ENCODE measurements at places on chromosomes 5 and 9.

GRCh38 chr5:78004559-78004958 is 228.4 kb upstream of the TBCA start:
- DNase-seq, result no peak

GRCh38 chr5:67195406-67196275 is 958 bp downstream of the CD180 start:
- DNase-seq, result no peak

DNA sequence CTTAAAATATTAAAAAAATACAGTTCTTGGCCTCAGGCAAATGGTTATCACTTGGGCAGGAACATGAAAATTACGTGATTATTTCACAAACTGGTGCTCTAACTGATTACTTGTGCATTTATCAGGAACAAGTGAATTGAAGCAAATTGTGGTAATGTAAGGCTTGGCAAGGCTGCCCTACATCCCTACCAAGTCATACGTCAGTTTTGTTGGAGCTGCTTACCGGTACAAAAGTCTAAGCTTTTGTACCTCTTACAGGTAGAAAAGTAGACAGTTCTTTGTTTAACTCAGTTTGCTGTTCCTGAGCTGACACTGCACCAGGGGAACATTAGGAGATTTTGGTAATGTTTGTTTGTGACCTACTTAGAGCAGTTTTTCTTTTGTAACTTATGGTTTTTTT is 2.2 kb downstream of the G3BP1 start:
- no peak for DNase-seq

DNA sequence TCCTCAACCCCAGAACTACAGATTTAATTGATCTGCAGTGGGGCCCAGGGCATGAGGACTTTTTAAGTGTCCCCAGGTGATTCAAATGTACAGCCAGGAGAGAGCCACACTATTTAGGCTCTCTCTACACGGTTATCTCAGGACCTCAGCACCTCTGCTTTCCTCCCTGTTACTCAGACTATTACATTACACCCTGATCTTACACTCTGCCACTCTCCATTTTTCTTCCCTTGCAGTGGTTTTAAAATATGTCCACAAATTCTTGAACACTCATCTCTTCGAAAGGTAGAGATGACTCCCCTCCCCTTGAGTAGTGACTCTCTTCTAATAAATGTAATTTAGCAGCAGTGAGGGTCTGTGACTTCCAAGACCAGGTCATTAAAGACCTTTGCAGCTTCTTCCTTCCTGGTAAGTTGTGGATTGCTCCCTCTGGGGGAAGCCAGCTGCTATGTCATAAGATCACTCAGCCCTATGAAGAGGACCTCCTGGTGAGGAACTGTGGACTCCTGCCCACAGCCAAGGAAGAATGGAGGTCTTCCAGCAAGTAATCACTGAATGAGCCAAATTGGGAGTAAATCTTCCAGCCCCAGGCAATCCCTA is 87.5 kb upstream of the SSBP2 start:
- DNase-seq, result no peak

- no peak for DNase-seq
Measured at GRCh38 chr9:105245891-105246161, 1.4 kb downstream of the SLC44A1 start.

DNA sequence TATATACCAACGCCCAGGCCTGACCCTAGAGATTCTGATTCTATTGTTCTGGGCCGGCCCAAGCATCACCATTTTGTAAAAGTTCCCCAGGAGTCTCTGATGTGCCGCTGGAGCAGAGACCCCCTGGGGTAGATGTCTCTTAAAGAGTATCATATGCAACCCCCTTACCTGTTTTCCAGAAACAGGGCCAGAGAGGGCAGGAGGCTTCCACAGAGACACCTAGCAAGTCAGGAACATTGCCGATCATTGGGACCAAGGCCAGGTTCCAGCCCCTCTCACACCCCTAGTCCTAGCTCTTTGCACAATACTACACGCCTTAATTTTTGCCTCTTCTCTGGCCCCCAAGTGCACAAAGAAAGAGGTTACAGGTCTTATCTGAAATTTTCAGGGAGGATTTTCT is 63.8 kb downstream of the TMOD1 start:
- DNase-seq, result no peak

DNA sequence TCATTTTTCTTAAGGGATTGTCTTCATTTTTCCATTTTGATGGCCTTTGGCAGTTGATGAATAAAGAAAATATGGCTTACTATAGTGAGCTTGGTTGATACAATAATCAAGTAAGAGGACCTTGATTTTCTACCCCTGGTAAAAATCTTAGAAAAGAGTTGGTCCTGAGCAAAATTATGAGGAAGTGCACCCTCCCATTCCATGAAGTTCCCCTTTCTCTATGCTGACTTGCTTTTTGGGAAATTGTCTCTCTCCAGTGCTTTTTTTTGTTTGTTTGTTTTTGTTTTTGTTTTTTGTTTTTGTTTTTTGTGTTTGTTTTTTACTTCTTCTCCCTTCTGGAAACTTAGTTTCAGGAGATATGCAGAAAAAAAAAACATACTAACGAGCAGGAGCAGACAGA is 449.2 kb upstream of the ACTBL2 start:
- DNase-seq, result no peak

DNA sequence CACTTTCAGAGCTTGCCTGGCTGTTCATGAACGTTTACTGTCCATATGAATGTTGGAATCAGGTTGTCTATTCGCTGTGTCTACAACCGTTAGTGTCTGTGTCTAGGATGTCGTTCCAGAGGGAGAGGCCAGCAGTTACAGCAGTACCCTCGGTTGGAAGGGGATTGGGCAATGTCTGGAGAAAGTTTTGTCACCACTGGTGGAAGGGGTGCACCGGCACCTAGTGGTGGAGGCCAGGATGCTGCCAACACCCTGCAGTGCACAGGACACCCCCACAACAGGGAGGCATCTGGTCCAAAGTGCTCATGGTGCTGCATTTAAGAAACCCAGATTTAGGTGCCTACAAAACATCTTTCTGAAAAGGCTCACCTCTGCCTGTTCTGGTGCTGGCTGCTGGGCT is 220.7 kb downstream of the FANCC start:
- DNase-seq, result no peak

DNA sequence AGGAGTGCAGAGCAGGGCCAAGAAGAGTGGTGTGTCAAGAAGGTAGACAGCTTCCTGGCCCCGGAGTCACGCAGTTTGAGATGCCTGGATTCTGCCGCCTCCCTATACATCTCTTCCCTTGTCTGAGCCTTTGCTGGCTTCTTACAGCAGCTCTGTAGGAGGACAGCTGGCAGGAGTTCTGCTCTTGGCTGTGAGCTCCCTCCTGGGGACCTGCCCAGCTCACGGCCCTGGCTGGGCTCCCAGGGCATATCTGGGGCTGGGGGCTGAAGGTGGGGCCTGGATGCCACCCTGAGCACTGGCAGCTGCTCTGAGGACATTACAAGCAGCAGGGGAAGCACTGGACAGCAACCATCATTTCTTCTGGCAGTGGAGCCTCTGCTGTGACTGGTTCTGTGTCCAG is 786 bp upstream of the TSSK1B start:
- no peak for DNase-seq

DNA sequence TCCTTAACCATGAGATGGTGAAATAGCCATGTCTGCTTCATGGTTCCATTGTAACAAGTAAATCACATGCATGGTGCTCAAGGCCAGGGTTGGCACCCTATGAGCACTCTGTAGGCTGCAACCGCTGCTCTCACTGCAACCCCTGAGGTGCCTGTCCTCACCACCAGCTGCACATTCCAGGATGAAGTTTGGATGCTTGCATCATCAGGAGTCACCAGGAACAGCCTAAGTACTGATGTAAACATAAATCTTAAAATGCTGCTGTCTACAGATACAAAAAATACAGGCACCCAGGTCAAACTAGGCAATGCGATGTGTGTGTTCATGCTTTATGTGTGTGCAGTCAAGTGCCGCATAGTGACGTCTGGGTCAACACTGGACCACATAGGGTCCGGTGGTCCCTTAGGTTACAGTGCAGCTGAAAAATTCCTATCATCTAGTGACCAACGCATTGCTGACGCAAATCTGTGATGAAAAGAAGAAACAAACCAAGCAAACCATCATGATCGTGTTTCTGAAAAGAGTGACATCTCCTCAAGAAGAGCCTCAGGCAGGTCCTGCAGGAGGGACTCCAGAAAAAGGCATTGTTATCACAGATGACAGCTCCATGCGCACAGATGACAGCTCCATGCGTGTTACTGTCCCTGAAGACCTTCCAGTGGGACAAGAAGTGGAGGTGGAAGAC is 234.8 kb downstream of the AUH start:
- DNase-seq, result no peak

GRCh38 chr5:5270958-5271785 is 131.0 kb downstream of the ADAMTS16 start:
- DNase-seq, result no peak

- DNase-seq, result no peak
Measured at GRCh38 chr5:134794082-134794481, 35.5 kb downstream of the DDX46 start.

DNA sequence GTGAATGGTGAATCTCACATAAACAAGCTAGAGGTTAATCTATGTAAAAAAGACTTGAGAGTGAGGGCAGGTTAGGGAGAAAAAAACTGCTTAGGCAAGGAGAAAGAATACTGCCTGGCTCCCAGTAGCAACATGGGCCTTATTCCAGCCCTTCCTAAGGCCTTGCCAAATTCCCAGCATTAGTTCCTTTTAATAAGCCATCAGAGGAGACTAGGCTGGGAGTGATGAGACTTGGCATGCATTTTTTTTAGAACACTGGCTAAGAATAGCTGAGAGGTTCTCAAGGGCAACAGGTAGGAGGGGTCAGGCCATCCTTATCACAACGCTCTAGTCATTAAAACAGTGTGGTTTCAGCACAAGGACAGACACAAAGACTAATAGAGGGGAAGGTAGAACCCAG is 20.9 kb upstream of the ZBTB43 start:
- DNase-seq, result no peak

DNA sequence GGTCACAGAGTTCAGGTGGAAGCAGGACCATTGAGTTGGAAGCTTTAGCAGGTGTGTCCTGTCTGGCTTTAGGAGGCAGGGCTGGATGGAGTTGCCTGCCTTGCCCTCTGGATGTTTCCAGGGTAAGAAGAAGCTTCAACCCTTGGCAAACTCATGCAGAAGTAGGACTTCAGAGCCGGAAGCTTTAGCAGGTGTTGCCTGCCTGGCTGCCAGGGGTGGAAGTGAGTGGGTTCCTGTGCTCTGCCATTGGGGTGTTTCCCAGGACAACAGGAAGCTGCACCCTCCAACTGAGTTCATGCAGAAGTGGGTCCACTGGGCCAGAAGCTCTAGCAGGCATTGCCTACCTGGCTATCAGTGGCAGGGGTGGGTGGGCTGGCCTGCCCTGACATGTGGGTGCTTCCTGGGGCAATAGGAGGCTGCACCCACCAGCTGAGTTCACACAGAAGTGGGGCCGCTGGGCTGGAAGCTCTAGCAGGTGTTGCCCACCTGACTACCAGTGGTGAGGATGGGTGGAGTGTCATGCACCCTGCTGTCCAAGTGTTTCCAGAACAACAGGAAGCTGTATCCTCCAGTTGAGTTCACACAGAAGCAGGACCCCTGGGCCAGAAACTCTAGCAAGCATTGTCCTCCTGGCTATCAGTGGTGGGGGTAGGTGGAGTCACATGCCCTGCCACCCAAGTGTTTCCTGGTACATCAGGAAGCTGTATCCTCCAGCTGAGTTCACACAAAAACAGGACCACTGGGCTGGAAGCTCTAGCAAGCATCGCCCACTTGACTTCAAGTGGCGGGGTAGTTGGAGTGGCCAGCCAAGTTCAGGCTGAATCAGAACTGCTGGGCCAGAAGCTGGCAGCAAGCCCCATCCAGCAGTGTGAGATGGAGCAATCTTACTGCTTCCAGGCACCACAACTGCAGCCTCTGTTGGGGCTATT is 24.6 kb downstream of the LOX start:
- no peak for DNase-seq

- DNase-seq, result no peak
Measured at GRCh38 chr5:132419502-132420468, 50.3 kb downstream of the SLC22A5 start.

DNA sequence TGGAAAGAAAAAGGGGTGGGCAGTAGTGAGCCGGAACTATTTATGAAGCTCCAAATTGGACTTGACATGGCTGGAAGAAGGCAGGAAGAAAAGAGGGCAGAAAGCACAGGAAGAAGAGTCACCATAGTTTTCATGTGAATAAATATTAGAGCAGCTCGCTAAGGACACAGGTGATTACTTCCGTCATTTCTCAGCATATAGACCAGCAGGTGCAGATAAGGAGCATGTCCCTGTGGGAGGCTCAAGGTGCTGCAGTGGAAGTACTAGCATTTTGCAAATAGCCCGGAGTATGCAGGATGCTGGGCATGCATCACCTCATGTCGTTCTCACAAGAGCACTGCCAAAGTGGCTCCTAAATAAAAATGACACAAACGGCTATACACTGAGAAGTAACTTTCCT is 71.3 kb upstream of the HTR4 start:
- no peak for DNase-seq

- no peak for DNase-seq
Measured at GRCh38 chr5:146889169-146889568, 10.6 kb upstream of the PPP2R2B start.

DNA sequence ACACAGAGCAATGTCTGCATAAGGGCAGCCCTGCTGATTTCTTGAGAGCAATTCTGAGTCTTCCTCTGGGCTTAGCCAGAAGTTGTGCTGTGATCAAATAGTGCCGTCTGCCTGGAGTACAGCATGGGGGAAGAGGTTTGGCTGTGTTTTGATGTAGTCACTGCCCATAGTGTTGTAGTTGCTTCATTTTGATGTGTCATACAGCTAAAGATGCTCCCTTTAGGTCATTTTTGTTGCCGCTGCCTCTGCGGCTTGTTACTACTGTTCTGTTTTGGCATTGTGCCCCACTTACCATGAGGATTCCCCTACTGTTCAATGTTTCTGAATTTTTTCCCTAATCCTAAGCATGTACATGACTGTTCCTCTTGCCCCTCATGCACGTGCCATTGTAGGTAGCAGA is 23.0 kb downstream of the SLC36A1 start:
- no peak for DNase-seq

DNA sequence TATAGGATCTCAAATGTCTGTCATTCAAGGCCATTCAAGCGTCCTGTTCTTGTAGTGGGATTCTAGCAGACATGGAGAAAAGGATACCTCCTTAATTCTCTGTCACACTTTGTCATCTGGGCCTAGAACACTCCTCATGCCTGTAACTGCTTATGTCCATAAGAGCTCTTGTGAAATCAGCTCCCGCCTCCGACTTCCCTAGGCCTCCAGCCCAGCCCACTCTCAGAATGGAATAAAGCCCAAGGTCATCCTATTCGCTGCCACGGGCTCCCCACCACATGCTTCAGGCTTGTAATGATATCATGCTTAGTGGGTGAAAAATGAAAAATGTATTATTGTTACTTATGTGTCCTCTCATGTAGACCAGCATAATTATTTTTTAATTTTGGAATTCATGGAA is 632.5 kb downstream of the ISL1 start:
- no peak for DNase-seq

DNA sequence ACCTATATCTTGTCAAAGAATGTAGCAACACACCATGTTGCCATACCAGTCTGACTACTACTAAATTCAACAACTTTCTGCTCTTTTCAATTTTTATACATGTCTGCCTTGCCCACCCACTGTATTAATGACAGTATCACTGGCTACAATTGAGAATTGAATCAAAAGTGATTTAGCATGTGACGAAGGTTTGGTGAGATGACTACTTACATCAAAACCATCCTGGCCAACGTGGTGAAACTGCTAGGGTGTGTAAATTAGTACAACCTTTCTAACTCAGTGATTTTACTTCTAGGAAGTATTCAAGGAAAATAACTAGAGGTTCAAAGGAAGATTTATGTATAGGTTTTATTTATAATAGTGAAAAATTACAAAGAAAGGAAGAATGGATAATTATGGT is 109.8 kb downstream of the UNC13B start:
- no peak for DNase-seq

All from esophagus squamous epithelium (tissue), 5 donors.